ENCODE measurements at places on chromosomes 2 and 18.
A peak's percentile ranks its signal among the peaks of the same experiment; 100 is the strongest.

GRCh38 chr18:70319187-70319586 is 30.3 kb downstream of the SOCS6 start:
- DNase-seq = no peak

DNA sequence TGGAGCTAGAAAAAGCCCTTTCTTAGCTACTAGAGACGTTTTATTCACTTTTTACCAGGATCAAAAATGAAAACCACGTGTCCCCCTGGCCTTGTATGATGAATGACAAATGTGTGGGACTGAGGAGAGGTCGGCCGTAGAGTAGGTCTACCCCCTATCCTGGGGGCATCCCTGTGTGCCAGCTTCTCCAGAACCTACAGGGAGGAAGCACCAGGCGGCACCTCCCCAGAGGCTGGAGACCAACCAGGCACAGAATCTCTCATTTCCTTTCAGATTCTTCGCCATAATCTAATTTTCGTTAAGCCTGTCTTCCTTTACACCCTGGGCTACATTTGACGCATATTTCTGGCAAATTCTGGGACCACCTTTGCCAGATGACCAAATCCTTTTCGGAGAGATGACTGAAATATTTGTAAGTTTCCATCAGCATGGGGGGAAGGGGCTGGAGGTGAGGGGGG is 15.9 kb downstream of the TWIST2 start:
- no peak for DNase-seq

GRCh38 chr18:77249569-77250500 is at the start of gene GALR1:
TSS of gene GALR1 (plus strand) at chr18:77249848. CDS start at chr18:77250549, 701 bp downstream.
- DNase-seq = no peak

DNA sequence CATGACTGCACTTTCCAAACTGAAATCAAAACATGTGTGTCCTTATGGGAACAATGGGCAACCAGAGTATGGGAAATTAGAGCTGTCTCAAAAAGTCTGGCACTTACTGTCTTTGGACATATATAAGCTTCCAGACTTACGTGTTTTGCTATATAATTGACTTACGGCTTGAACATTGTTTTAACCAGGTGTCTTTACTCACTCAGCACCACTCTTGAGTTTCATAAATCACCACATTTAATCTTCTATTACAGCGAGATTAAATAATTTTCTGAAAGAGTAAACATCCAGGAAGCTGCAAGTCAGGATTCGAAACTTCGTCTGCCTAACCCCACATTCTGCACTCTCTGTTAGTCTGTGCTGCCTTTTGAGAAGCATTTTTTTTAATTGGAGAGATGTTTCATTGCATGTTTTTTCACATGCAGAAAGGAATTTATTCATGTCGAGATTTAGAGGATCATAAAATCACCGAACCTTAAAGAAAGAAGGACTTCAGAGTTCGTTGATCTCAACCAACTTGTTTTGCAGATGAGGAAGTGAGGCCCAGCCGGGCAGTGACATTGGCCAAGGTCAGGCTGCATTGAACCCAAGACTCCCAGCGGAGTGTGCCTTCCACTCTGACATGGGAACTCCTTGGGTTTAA is 137.3 kb downstream of the SETBP1 start:
- DNase-seq = no peak

GRCh38 chr18:596288-596881 is 403 bp upstream of the CLUL1 start:
- DNase-seq = peak; percentile 89

DNA sequence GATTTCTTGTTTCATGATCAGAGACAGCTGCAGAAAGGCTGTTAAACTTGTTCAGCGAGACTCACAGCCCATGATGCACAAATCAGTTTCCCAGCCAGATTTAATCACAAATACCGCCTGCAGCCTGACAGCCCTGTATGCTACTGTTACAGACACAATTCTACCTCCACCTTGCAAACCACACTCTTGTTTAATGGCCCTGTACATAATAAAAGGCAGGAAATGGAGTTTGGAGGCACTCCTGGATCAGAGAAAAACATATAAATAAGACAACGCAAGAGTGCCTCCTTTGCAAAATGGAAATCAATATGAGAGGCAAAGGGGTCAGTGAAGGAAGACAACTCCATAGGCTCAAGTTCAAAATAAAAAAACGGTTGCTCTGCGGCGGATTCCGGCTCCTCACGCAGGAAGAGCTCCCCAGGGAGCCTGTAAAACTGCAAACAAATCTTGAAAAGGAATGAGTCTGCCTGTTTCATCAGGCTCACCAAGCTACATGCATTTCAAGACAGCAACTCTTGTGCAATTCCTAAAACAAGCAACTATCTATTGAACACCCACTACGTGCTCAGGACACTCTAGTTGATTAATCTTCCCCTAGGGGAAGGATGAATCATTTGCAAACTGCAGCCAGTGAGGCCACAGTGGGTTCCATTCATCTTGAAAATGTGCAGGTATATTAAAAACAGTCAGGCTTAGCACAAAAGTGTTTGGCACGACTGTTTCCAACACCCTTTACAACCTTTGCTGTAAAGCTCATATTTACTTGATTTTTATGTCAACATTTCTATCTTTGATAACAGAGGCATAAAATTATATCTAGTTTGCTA is 37.5 kb downstream of the TBC1D8 start:
- DNase-seq = peak; percentile 37

GRCh38 chr2:234259440-234259839 is 208.9 kb downstream of the SPP2 start:
- DNase-seq = no peak

DNA sequence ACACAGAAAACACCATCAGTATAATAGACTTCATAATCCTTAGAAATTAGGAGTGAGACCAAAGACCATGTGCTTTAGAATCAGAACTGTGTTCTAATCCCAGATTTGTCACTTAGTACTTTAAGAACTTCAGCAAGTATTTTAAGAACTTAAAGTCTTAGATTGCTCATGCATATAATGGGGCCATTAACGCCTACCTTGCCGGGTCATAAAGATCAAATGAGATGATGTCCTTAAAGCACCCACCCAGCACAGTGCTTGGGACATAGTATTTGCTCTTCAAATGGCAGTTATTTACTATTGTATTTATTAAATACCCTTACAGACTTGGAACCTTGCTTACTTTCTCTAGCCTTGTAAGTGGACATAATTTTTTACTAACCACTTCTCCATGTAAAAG is 156.1 kb downstream of the GREB1L start:
- DNase-seq = no peak

- no peak for DNase-seq
These were observed 107.2 kb upstream of the SMAD2 start for GRCh38 chr18:48037481-48038271.

GRCh38 chr2:46162329-46163097 is 134.7 kb upstream of the EPAS1 start:
- no peak for DNase-seq

- no peak for DNase-seq
These were observed 319.9 kb upstream of the SLC14A2 start for GRCh38 chr18:45295388-45295787.

DNA sequence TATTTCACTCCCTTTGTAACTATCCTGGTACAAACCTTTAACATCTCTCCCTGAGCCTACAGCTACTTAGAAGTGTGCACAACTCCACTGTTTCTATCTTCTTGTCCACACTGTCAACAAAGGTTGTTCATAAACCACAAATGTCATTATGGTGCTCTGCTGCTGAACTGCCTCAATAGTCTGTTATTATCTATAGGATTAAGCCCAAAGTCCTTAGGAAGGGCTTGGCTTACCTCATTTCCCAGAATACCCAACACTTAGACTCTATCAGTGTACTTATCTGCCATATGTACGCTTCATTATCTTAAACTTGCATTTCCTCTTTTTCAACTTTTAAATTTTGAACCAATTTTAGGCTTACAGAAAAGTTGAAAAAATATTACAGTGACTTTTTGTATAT is 94.2 kb downstream of the HNMT start:
- no peak for DNase-seq

GRCh38 chr2:18804536-18804935 is 215.2 kb upstream of the NT5C1B start:
- DNase-seq = no peak

GRCh38 chr2:233000886-233001750 is 11.9 kb downstream of the NGEF start:
- no peak for DNase-seq

DNA sequence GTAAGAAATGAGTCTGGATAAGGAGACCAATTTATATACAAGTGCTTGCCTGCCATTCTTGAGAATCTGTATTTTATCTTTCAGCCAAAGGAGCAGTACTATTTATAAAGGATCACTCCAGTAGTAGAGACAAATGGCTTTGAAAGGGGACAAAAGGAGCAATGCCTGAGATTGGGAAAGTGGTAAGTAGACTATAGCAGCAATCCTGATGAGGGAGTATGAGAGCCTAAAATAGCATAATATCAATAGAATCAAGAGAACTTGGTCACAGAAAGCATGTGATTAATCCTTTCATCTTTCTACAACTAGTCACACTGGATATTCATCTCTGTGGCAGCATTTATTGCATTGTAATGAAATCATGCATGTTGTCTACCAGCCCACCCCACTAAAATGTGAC is 20.2 kb downstream of the NRXN1 start:
- no peak for DNase-seq

DNA sequence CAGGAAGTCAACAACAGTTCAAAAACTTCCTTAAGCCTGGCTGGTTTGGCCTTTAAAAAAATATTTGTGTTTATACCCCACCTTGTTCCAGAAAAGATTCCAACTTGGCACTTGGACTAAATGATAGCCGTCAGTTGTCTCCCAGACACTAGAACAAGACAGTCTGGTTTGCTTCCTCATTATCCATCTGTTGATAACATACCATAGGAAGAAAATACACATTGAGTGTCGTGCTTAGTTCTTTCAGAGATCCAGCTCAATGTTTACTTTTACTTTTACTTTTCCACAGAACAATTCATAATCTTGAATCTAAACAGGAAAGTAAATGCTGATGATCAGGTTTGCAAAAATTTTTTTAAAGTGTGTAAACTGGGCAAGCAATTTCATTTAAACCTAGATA is 2.4 kb upstream of the VPS54 start:
- no peak for DNase-seq

GRCh38 chr2:181764095-181764963 is 84.0 kb upstream of the NEUROD1 start:
- no peak for DNase-seq

DNA sequence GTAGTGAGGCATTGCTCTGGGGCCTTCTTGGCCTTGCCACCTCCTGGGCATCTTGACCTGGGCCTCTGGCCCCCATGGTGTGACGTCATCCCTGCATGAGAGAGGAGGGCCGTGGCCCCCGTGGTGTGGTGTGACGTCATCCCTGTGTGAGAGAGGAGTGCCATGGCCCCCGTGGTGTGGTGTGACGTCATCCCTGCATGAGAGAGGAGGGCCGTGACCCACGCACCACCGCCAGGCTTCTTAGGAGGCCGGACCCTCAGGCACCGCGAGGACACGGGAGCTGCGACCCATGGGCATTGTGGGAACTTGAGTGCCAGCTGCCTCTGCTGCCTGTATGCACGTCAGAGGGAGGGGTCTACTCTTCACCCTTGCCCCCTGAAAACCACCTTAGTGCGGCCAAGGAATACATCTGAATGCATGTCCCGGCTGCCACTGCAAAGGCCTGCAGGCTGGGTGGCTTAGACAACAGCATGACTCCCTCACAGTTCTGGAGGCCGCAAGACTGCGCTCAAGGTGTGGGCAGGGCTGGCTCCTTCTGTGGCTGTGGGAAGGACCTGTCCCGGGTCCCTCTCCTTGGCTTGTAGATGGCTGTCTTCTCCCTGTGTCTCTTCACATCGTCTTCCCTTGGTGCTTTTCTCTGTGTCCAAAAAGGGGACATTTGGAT is 20.8 kb upstream of the OTOS start:
- no peak for DNase-seq

GRCh38 chr2:42286268-42286946 is 74.6 kb downstream of the COX7A2L start:
- no peak for DNase-seq

GRCh38 chr18:46563317-46563716 is 93.7 kb downstream of the LOXHD1 start:
- no peak for DNase-seq

GRCh38 chr2:118991554-118991953 is 49.6 kb downstream of the MARCO start:
- DNase-seq = no peak

DNA sequence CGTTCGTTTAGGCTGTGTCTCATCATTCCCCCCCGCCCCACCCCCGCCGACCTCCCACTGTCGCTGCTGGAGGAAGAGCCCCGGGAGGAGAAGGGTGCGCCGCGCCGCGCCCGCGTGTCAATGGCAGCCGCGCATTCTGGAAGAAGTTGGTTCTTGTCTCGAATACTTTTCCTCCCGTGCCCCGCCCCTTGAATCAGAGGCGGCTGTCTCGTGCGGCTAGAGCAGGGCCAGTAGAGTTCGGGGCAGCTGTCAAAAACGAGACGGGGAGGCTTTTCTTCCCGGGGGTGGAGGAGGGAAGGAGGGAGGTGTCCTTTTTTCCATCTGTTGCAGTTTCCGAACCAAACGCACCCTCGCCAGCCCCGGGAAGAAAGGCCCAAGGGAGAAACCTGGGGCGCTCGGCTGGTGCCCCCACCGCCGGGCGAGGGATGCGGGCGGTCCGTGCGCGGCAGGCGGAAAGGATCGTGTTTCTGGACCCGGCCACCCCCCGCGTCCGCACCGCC is 410 bp upstream of the TGIF1 start:
- DNase-seq = no peak

- DNase-seq = no peak
These were observed 1.9 kb upstream of the SOX11 start for GRCh38 chr2:5690286-5690685.

DNA sequence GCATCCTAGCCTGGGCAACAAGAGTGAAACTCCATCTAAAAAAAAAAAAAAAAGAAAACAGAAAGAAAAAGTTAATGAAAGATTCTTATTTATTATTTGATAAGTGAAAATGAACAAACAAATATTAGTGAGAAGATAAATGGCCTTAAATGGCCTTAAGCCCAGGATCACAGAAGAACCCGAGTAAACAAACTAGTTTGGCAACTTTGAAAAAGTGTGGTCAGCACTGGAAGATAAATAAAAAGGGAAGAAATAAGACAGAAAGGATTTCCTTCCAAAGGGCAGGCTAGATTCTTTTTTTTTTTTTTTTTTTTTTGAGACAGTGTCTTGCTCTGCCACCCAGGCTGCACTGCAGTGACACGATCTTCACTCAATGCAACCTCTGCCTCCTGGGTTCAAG is 692.4 kb downstream of the CPS1 start:
- DNase-seq = no peak

DNA sequence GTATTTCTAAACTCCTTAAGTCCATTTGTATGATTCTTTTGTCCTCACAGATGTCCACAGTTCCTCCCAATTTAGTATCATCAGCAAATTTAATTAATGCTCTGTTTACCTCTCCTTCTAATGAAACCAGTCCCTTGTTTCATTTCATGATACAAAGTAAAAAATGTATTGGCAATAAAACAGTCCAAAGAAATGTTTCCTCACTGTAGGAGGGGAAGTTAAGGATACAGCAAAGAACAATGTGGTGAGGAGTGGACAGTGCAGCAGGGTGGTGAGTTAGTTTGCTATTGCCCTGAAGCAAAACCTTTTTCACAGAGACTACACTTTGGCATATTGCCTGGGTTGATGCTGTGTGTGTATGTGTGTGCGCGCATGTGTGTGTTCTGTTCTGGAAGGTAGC is 401.5 kb downstream of the ARHGAP15 start:
- DNase-seq = no peak

Data from NCI-H1436 (cell line).